ENCODE measurements at places on chromosomes 3 and 15.

GRCh38 chr3:173977747-173978146, 580.2 kb downstream of the NLGN1 start:
- DNase-seq = no peak

DNA sequence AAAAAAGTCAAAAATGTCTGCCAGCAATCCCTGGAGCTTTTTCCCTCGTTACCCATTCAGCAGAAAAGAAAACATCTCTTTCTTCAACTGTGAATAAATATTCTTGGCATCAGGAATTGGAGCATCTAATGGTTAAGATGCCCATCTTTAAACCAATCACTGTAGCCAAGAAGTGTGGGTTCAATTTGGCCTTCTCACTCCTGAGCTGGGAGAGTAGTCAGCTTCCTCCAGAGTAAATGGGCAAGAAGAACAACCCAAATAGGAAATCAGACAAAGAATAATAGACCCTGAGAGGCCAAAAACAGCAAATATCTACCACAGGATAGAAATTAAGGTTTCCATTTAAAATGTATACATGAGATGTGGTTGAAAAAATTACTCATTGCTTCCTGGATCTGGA, 508.0 kb upstream of the MDFIC2 start:
- DNase-seq = no peak

DNA sequence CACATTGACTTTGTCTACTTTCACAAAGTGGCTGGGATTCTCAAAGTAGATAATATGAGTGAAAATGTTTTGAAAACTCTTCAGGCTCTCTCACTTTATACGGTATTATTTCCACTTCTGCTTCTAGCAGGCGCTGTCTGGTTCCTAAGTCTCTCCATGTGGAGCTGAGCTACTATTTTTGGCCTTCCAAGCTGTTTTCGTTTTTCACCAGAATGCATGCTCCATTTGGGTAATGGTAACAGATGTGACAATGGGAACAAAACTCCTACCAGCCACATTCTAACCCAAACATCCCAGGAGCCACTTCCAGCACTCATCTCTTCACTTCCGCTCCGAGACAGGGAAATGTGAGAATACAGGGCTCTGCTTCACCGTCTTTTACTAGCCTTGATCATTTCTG, 586.7 kb downstream of the NTRK3 start:
- DNase-seq = no peak

DNA sequence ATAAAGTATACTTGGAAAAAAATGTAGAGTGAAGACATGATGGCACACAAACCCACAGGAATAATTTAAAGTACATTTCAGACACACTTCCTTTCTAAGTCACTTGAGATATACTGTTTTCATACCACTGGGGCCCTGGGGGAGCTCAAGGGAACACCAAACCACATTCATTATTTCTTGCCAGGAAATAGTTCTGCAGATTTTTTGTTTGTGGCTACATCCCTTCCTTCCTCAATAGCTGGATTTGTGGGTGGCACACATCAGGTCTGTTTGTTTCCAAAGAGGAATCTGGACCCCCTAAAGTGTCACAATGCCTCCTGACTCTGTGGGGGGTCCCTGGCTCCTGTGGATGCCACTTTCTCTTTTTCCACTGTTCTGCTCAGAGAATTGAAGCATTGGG, 153.5 kb upstream of the COL8A1 start:
- no peak for DNase-seq

- no peak for DNase-seq
Measured at GRCh38 chr3:104911376-104911775, 455.3 kb upstream of the ALCAM start.

- no peak for DNase-seq
Measured at GRCh38 chr3:29227307-29227706, 53.6 kb upstream of the RBMS3 start.

DNA sequence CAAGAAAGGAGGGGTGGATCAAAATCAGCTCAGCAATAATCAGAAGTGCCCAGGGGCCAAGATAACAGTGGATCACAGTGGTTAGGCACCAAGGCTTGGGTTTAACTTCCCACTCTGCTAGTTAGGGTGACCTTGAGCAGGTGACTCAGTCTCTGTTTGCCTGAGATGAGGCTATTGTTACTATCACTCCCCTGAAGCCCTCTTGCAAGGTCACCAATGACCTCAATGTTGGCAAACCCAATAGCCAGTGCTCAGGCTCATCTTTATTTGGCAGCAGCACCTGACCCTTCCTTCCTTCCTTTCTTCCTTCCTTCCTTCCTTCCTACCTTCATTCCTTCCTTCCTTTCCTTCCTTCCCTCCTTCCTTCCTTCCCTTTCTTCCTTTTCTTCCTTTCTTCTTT, 102.4 kb upstream of the HACD2 start:
- DNase-seq = no peak

- DNase-seq = no peak
Measured at GRCh38 chr15:39140060-39140604, 440.7 kb upstream of the THBS1 start.

- no peak for DNase-seq
Measured at GRCh38 chr3:138219255-138219654, 32.2 kb downstream of the ARMC8 start.

DNA sequence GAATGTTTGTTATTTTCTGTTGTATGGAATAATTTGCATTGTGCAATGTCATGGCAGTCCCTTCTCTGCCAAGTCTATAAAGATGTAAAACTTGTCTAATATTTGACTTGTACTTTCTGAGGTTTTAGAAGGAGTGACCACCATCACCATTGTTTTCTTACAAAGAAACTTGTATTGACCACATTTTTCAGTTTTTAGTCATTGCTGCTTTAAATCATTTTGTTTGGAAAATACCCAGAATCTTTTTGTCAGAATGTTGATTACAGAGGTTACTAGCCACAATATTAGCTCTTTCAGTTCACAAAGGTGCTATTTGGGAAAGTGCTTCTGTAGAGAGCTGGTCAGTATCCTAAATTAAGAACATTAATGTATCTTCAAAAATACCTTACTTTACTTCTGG, 532.4 kb upstream of the GBE1 start:
- no peak for DNase-seq

GRCh38 chr3:50390508-50391224, 31.3 kb upstream of the TMEM115 start:
- DNase-seq = no peak

DNA sequence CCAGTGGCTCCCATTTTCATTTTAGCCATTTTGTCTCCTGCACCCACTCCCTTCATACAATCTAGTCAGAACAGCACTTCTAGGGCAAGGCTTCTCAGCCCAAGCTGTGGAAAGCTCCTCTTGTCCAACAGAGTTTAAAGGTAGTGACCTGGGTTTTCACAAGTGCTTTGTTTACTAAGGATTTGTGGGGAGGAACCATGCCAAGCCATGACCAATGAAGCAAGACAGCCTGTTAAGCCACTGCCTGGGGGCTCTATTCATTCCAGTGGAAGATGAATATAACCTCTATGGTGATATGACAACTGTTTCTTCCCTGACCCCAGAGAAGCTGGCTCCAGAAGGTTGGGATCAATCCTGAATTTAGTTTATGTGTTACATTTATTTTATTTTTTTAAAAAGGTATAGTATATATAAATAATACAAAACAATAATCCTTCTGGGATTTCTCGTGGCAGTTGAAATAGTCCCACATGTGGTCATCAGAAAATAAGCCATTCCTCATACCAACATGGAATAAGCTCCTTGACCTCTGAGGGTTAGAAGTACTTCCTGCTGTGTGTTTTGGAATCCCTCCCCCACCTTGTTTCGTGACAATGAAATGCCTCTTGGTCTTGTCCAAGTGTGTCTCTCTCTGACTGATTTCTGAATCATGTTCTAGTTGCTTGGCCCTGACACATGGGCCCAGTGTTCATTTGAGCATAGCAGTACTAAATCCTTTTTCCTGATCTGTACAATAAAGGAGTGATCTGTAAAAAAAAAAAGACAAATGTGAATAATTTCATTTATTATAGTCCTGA, 13.3 kb upstream of the THUMPD3 start:
- DNase-seq = no peak

DNA sequence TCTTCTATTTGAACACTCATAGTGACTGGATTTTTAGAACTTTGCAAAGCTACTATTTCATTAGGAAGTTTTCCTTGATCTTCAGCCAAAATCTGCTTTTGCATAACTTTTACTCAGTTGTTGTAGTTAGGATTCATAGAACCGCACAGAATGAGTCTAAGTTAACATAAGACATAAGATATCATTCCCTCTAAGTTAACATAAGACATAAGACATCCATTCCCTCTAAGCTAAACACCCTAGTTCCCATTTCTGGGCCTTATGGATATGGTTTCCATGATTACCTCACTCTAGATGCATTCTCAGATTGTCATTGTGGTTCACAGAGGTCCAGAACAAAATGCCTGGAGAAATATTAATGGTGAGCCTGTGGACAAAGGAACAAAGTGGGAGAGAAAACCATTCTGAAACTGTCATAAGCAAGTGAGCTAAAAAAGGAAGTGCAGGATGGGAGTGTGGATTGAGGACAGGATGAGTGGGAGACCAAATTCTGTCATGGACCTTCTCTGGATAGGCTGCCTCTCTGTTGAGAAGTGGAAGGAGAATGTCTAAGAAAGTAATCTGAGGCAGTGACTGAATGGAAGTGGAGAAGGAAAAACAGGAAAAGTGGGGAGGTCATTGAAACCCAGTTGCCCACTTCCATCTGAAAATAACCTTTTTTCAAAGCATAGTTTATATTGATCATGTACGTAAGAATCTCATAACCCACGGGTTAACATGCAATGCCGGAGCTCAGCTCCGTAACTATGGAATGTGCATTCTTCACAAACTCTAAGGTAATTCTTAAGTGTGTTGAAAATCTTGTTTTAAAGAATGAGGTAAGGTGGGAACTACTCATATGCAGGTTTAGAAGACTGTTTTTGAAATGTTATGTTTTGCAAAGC, 37.4 kb upstream of the SECISBP2L start:
- no peak for DNase-seq

DNA sequence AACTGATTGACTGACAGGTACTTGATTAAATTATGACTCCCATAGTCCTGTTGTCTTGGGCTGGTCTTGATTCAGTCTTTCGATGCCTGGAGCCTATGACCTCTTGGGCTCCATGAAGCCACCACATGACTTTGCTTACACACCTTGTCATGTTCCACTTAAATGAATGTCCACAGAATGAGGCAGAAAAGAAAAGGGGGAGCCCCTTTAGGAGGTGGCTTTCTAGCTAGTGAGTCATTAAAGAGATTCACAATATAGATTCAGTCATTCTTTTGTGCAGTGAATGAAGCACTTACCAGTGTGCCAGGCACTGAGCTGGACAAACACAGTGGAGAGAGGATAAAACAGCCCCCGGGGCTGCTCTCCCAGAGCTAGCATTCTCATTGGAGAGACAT, 17.1 kb downstream of the VIPR1 start:
- no peak for DNase-seq

- no peak for DNase-seq
Measured at GRCh38 chr3:160434071-160434470, 15.5 kb downstream of the TRIM59 start.

Measured in central memory CD8-positive, alpha-beta T cell (primary cell).